ENCODE measurements at places on chromosomes 6 and 20. TPM values are rescaled to one million over a fixed set of nuclear protein-coding genes. Genes with fewer than 3 reads are reported as not detected.

Gene COL21A1
- total RNA-seq, result 135 TPM

Gene COL12A1
- total RNA-seq, result 340 TPM

Gene MAP3K4
- total RNA-seq, result 66.6 TPM

Gene VGLL2
- total RNA-seq, result not detected

DNA sequence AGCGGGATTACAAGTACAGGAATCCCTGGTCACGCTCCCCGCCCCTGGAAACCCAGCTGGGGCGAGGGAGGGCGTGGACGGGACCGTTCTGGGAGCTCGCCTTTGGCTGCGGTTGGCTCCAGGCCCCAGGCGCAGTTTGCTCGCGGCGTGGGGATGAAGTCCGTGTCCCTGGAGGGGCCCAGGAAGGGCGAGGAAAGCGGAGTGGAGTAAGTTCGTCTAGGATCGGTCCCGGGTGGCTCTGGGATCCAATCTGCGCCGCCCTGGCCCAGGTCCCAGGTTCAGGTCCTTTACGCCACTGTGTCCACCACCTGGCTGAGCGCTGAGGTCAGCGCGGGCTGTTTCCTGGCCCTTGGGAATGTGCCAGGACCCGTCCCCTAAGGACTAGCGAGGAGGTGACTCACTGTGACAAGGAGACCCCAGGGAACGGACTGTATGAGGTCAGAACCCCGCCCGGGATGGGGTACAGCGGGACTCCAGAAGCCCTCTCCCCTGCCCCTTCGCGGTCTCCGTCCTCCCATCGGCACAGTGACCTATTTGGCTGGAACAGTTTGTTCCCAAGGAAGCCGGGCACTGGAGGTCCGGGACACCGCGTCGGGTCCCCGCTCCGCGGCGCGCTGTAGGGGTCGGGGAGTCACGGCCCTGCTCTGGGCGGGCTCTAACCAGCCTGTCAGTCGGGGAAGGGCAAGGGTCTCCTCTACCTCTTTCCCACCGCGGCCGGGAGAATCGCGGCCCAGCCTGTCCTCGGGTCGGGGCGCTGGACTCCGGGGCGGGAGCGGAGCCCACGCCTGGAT, 724 bp downstream of the CDKN1A start:
- peak; percentile 80 for DNase-seq

- no peak for DNase-seq
These were observed 161.7 kb downstream of the CDH4 start for GRCh38 chr20:61413752-61414151.

GRCh38 chr6:11953641-11954040, 58.5 kb upstream of the HIVEP1 start:
- DNase-seq, result no peak

GRCh38 chr6:79941489-79942151, 5.7 kb downstream of the ELOVL4 start:
- no peak for DNase-seq

DNA sequence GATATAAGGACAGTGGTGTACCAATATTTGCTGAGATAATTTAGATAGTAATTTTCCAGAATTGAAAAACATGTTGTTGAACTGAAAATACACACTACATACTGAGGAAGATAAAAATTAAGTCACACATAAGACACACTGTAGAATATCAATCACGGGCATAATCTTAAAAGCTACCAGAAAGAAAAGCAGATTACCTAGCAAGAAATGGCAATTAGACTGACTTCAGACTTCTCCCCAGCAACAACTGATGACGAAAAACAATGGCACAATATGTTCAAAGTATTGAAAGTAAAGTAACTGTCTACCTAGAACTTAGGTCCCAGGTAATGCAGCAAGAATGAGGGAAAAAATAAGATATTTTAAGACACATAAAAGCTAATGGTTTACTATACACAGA, 46.5 kb downstream of the NOL7 start:
- DNase-seq, result no peak

GRCh38 chr20:5781798-5782750, 31.9 kb downstream of the SHLD1 start:
- DNase-seq, result no peak

Measured in uterus (tissue), 4 donors.